Dermis microvascular lymphatic vessel endothelial cell (primary cell): ENCODE measurements at places on chromosomes 7 and 10. TPM values are rescaled to one million over a fixed set of nuclear protein-coding genes. Genes with fewer than 3 reads are reported as not detected.

LANCL2 gene
- 14.2 and 18.3 TPM in 2 replicates for total RNA-seq

OR2A5 gene
- total RNA-seq: not detected in 2 replicates

TRAPPC14 gene
- total RNA-seq: 4.4 and 5.8 TPM in 2 replicates

LRRC18 gene
- not detected in 2 replicates for total RNA-seq

SLC16A12 gene
- under 0.01 TPM in 1 of 2 replicates, not detected in the other for total RNA-seq

PYROXD2 gene
- total RNA-seq: 2.3 and 3.3 TPM in 2 replicates

IGF2BP3 gene
- 4.3 and 12.3 TPM in 2 replicates for total RNA-seq

RHOBTB1 gene
- 31.3 and 38.4 TPM in 2 replicates for total RNA-seq

ADCY1 gene
- total RNA-seq: 0.51 and 1.1 TPM in 2 replicates

PRKG1 gene
- 0.64 and 2.7 TPM in 2 replicates for total RNA-seq

PANK1 gene
- 2.3 and 3.7 TPM in 2 replicates for total RNA-seq

ANKRD22 gene
- not detected in 2 replicates for total RNA-seq

INA gene
- 0.13 TPM in 2 replicates for total RNA-seq

ANKRD2 gene
- 0.13 and 0.26 TPM in 2 replicates for total RNA-seq

TLX1 gene
- total RNA-seq: not detected in 2 replicates

LIPN gene
- not detected in 2 replicates for total RNA-seq

CLCN1 gene
- not detected in 2 replicates for total RNA-seq

AOC1 gene
- not detected in 2 replicates for total RNA-seq

CTAGE8 gene
- total RNA-seq: under 0.01 and 0.13 TPM in 2 replicates

GALNT17 gene
- not detected in 2 replicates for total RNA-seq
